ENCODE measurements at places on chromosomes 7 and 10. TPM values are rescaled to one million over a fixed set of nuclear protein-coding genes. Genes with fewer than 3 reads are reported as not detected.
A peak's percentile ranks its signal among the peaks of the same experiment; 100 is the strongest.

- peaks cover 3% of the 10 kb centered on the region for H3K27me3 ChIP-seq
- no peaks in the 10 kb centered on the region for H3K36me3 ChIP-seq
- H3K4me3 ChIP-seq: no peak overlapping the region
- no peak overlapping the region for H3K27ac ChIP-seq
- peaks cover 18% of the 10 kb centered on the region for H3K4me1 ChIP-seq
- no peak for DNase-seq
Measured at GRCh38 chr10:98262571-98262970, 5.4 kb downstream of the LOXL4 start.

DNA sequence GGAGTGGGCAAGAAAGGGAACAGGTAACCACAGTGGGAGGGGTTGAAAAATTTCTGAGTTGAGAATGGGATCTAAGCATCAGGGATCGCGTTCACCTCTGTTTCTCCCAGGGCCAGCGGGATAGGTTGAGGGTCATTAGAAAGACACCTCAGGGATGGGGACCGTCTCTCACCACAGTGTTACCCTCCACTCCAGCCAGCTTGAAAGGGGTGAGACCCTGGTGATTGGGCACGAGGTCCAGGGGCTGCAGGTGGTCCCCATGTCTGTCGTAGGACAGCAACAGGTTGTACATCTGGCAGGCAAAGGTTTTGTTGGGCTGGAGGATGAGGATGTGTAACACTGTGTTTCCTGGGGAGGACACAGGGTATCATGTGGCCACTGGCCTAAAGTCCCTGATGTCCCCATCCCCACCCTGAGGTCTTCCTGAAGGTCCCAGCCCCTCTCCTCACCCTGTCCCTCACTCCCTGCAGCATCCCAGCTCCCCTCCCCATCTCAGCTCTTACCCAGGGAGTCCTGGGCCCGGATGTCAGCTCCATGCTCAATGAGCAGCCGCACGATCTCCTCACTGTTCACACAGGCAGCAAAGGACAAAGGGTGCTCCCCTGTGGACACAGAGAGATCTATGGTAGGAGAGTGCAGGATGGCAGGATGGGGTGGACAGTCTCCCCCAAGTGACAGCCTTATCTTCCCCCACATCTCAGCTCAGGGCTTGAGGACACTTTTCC lies 9.1 kb downstream of the TRPV6 start:
- no peak for DNase-seq
- peaks cover 6% of the 10 kb centered on the region for H3K27me3 ChIP-seq
- no peak overlapping the region for H3K27ac ChIP-seq
- H3K4me1 ChIP-seq: no peaks in the 10 kb centered on the region

DNA sequence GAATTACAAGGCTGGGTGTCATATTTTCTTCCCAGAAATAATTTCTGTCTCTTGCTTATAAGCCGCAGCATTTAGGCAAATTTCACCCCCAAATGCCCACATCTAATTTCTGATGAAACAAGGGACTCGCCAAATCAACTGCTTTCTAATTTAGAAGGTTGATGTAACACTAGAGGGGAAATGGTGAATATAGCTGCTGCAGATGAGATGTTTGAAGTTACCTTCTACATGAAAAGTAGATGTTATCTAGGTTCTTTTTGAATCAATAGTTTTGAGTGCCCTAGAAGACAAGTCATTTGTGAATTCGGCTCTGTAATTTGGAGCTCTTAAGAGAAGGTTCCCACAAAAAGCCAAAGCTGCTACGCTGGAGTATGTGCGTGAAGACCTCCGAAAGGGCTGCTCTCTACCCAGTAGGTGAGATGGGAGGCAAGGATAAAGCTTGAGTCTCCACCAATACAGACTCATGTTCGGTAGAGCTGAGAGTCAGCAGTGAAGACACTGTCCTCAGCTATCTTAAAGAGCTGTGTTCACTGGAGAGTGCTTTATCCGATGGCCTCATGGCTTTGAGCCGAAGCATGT lies 99.5 kb downstream of the FANK1 start:
- no peaks in the 10 kb centered on the region for H3K4me1 ChIP-seq
- H3K36me3 ChIP-seq: no peaks in the 10 kb centered on the region

DNA sequence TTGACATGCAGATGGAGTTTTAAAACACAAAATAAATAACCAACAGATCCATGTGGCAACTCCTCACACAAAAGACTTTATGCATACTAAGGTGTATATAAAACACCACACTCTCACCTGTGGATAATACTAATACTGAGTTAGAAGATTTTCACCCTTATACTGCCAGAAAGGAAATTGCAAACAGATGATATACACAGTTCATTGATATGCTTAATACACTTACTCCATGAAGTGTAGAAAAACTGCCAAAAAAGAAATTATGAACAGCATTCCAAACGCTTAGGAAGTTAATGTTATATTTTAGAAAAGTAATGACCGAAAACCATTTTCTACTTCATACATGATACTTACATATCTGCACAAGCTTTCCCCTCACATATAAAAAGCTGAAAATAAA lies 17.6 kb upstream of the SNX13 start:
- H3K27ac ChIP-seq: no peak overlapping the region
- H3K36me3 ChIP-seq: no peaks in the 10 kb centered on the region
- DNase-seq: no peak
- no peaks in the 10 kb centered on the region for H3K27me3 ChIP-seq
- no peaks in the 10 kb centered on the region for H3K4me1 ChIP-seq

DNA sequence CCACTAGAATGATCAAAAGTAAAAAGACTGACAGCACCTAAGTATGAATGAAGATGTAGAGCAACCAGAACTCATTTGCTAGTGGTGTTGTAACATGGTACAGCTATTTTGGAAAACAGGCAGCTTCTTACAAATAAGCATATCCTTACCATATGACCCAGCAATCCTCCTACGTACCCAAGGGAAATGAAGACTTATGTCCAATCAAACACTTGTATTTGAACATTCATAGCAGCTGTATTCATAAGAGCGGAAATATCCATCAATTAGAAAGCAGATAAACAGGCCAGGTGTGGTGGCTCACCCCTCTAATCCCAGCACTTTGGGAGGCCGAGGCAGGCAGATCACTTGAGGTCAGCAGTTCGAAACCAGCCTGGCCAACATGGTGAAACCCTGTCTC lies 53.0 kb downstream of the KLRG2 start:
- H3K4me3 ChIP-seq: no peak overlapping the region
- no peak for DNase-seq
- H3K27ac ChIP-seq: peak overlapping the region; percentile 37
- H3K36me3 ChIP-seq: no peaks in the 10 kb centered on the region
- H3K27me3 ChIP-seq: no peaks in the 10 kb centered on the region

STEAP1 gene
- total RNA-seq: 16.7 TPM

COL1A2 gene
- 1,836 TPM for total RNA-seq

Measured in hepatocyte (in vitro differentiated cells).